ENCODE measurements at places on chromosomes 3 and 15.
A peak's percentile ranks its signal among the peaks of the same experiment; 100 is the strongest.

DNA sequence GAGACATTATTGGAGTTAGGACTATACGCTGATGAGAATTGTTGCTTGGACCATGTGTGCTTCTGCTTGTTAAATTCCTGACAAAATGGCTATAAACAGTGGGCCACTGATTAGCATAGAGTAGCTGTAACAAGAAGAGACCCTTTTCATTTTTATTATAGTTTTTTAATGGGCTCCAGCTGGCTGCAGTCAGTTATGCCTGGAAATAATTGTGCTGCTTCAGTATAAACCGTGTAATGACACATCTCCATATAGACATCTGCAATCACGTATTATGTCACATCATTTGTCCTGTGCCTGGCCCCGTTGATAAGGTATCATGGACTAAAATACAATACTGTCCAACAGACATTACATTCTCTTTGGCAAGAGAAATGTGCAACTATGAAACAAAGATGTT is 50.9 kb downstream of the ARPP21 start:
- no peak for DNase-seq

- peak; percentile 43 for DNase-seq
Observed at GRCh38 chr3:58531956-58532355, 5.0 kb downstream of the ACOX2 start.

DNA sequence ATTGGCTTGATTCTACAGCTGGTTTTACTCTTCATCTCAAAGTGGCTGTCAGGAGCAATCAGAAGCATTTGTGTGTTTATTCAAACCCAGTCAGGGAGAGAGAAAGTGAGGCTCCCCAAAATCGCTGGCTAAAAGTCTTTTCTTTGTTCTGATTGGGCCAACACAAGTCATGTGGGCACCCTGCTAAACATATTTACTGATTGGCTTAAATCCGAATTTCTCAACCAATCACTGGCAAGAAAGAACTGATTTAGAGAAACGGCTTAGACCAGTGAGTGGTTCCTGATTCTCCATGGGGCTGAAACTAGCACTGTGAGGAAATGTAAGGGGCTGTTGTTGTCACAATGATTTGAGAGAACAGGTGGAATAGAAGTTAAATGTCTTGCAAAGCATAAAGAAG is 98.9 kb upstream of the PDZRN3 start:
- DNase-seq, result no peak

GRCh38 chr15:88241060-88241459 is 15.5 kb downstream of the NTRK3 start:
- DNase-seq, result peak; percentile 23

- no peak for DNase-seq
Observed at GRCh38 chr15:35329521-35329961, 216.4 kb downstream of the DPH6 start.

DNA sequence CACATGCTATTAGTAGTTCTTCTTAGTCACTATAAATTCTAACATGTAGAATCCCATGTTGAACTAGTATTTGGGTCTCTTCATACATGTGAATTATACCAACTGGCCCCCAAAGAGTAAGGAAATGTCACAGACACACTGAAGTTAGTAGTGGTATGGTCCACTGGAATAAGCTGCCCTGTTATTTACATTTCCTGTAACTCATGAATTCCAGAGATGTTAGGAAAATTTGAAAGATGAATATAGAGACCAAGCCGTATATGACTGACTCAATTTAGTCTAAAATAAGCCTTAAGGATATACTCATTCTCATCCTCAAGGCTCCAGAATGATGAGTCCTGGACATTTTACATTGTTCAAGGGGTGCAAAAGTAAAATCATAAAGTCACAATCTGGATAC is 81.2 kb downstream of the FBXL22 start:
- DNase-seq, result no peak

- DNase-seq, result no peak
Observed at GRCh38 chr15:60830479-60830878, 351.5 kb upstream of the ICE2 start.

GRCh38 chr3:179961703-179962078 is 75.0 kb downstream of the PEX5L start:
- DNase-seq, result no peak

DNA sequence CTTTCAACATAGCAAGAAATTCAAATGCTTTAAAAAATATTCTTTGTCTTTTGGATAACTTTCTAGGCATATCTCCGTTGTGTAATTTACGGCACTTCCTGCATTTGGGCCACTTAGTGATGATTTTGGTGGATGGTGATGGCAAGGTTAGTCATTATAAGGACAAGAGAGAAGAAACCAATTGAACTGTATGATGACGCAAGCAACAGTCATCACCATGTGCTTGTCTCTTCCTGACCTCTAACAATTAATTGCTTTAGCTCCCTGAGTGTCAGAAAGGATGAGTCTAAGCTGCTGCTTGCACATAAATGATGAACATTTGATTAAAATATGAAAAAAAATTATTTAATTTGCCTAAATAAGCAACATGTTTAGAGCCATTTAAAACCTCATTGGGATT is 11.3 kb upstream of the P2RY12 start:
- DNase-seq, result no peak

- no peak for DNase-seq
Observed at GRCh38 chr3:171535133-171535532, 74.9 kb upstream of the TNIK start.

DNA sequence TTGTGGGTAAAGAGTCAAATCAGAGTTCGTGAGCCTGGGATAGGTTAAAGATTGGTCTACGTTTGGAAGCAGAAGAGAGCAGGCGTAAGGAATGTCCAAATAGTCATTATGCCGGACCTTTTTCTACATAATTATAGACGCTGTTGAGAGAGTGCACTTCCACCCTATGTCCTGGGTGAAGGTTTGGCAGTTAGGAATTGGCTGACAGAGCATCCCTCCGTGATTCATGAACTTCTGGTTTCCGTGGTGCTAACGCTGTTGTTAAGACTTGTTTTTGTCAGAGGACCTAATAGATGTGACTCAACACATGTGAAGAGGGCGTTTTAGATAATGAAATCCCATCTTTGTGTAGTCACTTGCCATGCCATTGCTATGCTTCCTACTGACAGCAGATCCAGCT is 1.1 kb downstream of the EAF1 start:
- no peak for DNase-seq

GRCh38 chr3:196528639-196529233 is 13.6 kb upstream of the SMCO1 start:
- peak; percentile 87 for DNase-seq

DNA sequence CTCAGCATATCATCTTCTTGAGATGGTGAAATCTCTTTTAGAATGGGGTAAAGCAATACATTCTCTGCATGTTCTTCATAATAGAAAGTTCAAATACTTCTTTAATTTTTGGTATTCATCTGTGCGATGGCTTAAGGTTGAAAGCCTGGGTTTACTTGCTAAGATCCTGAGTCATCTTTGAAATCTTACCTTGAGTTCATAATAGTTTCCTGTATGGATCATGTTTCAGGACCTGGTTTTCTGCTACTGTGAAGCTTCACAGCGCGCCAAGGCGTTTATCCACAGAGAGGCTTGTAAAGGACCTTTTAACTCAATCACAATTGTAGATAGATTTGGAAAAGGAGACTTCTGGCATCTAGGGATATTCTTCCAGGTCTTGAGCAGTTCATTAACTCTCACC is 39.0 kb downstream of the MED12L start:
- no peak for DNase-seq

DNA sequence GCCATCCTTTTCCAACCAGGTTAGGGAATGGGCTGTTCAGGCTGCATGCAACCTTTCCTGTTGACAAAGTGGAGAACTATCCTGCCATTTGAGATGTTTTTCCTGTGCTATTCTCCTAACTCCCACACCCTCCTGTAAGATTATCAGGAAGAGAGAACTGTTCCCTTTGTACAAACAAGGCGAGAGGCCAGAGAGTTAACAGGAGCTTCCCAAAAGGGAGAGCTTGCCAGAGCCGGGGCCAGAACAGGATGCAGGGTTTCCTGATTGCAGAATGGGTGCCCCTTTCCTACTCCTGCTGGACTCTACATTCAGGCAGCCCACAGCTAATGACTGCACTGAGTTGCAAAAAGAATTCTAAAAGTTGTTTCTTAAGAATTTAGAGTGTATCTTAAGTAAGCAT is 17.1 kb downstream of the PML start:
- no peak for DNase-seq

GRCh38 chr3:59115364-59116232 is 65.8 kb upstream of the CFAP20DC start:
- DNase-seq, result no peak

DNA sequence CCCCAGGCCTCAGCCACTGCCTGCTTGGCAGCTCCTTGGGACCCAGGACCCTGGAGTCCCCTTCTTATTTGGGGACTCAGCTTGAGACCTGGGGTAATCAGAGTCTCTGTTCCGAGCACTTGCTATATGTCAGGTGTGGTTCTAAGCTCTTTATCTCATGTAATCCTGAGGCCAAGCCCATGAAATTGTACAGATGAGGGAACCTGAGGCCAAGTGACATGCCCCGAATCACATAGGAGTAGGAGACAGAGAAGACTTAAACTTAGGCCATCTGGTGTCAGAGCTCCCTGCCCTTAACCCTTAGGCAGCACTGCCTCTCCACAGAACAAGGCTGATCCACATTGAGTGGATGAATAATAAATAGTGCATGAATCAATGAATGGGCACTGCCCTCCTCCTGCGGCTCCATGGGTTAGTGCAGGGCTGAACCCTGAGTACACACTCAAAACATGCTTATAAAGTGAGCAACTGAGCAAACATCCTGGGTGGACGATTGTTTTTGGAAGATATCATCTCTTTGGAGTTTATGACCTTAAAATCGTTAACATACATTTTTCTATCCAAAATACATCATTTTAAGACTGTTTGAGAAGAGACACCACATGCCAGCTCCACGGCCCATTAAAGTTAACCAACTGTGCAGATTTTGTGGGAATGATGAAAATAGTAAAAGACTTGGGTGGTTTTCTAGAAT is 33.2 kb upstream of the IQSEC1 start:
- DNase-seq, result no peak

- no peak for DNase-seq
Observed at GRCh38 chr3:120198305-120198878, 86.6 kb downstream of the GPR156 start.

DNA sequence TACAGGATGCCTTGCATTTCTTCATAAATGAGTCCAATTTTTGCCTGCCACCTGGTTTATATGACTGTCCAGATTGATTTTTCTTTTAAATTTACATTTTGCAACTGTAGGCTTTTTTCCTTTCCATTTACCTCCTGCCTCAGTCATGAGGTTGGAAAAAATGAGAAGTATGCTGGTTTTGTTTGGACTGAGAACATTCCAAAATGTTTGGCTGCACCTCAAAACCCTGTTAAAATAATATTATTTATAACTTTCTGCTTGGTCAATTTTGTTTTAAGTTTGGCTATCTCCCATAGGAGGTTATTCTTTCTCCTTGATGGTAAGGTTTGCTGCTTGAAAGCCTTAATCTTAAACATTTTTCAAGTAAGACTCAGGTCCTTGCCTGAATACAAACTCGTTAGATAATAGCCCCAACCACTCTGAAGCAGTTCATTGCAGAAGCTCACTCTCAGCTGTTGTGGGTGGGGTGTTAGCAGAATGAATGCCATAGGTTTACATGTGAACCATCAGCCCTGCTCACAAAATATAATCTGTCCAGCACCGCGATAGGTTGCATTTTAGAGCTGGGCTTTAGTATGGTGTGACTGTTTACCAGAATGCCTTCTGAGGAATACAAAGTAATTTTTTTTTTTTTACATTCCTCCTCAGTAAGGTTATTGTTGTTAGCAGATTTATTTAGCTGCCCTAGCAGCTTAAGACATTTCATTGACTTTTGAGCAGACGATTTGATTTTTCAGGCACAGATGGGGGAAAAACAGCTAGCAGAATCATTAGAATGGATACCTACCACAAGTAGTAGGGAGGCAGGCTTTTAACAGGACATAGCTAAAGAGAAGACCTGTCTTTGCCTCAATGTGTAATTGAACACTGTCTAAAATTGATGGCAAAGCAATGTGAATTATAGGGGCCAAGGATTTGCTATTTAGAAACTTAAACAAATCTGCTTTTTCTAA is 630.8 kb upstream of the KCNMB2 start:
- DNase-seq, result no peak

DNA sequence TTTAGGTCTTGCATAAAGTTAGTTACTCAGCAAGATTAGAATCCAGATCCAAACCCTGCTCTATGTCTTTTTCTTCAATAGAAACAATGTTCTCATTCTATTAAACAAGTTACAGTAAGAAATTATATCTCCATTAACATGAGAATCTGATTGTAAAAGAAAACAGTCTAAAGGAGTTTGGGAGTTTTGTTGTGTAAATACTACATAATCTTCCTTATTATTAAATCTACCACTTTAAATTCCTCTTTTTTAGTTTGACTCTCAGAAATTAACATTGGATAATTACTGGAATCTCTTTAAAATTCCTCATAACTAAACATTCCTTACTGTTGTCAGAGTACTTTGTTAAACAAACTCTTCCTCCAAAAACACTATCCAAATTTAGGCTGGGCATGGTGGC is 1.7 kb upstream of the GOLIM4 start:
- DNase-seq, result no peak

DNA sequence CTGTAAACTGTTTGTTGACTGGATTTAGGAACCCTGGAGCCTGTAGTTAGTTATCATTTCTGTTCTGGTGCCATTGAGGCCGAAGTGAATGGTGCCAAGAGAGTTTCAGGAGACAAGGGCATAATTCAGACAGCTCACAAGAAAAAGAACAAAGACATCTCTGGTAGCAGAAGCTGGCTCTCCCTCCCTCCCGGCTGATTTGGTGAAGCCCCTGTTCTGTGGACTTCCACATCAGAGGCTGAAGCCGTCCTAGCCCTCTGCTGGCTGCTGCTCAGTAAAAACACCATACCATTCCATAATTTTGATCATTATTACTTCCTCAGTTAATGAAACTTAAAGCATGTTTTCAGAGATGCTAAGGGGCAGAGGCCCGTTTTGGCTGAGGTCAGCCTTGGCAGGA is 381.2 kb upstream of the WNT5A start:
- DNase-seq, result peak; percentile 32

GRCh38 chr3:102390916-102391315 is 43.9 kb upstream of the ZPLD1 start:
- DNase-seq, result no peak

GRCh38 chr3:55518451-55518850 is 31.3 kb upstream of the WNT5A start:
- DNase-seq, result no peak

GRCh38 chr3:4426261-4426781 is 40.7 kb downstream of the SUMF1 start:
- no peak for DNase-seq

- DNase-seq, result peak; percentile 57
Observed at GRCh38 chr3:123656691-123657090, 71.8 kb upstream of the HACD2 start.

DNA sequence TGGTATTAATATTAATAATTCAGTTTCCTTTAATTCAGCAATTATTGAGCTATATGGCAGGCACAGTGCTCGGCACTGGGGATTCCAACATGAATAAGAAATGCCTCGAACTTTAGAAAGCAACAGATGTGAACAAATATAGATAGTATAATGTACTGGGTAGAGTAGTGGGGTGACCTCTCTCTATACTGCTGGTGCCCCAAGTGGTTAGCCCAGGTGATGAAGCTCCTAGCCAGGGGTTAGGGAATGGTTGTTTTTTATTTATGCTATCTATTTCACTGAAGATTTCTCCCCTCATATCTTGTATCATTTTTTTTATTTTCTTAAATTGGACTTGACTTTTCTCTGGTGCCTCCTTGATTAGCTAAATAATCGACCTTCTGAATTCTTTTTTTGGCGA is 62.1 kb downstream of the BHLHE40 start:
- DNase-seq, result no peak

Data from GM23338 (cell line).